Inflammatory macrophage treated with lipopolysaccharide for 1 hour (primary cell): ENCODE measurements at places on chromosomes 3 and 15.

DNA sequence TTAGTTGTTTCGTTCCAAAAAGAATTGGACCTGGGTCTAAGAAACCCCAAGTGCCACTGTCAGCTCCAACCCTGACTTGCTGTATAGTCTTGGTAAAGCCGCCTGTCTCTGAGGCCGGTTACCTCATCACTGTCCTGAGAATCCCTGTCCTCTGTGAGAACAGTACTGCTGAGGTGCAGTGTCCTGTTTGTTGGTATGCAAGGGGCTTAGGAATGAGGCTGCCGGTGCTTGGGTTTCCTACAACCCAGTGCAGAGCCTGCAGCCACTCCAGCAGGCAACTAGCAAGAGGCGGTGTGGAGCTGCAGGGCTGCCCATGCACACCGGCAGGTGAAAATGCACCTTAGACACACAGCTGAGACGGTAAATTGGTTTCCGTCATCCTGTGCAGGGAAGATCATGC, 52.0 kb upstream of the ATG7 start:
- no peak for DNase-seq

GRCh38 chr15:40305281-40305680, 2.5 kb downstream of the PLCB2 start:
- no peak for DNase-seq

GRCh38 chr3:143731320-143731719, 116.9 kb downstream of the SLC9A9 start:
- DNase-seq = no peak

DNA sequence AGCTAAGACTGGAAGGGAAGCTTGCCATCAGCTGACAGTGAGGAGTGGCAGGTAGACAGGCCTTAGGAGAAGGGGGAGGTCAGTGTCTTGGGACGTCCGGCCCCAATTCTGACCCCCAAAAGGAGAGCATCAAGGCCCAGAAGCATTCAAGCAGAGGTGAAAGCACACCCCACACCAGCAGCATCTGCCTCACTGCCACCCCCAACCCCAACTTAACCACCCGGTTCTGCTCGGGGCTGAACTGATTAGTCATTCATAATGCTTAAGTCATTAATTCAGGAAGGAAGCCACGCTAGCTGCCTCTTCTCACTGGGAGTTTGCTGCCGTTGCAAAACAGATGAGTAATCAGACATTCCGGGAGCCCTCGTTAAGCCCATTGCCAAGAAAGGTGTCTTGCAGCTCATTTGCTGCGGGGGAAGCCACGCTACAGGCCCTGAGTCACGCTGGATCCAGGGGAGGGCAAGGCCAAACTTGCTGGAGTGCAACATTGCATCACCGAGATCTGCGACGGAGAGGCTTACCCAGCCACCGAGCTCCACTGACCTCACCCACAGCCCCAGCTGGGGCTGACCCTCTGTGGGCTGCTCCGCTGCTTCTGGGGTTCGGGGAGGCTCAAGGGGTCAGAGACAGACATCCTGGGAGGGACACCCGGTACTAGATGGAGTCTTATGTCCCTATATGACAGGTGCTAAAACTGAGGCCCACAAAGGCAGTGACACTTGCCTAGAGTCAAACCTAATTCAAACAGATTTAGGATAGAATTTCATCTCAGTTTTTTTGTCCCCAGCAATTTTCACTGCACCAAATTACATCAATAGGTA, 46.4 kb upstream of the HES1 start:
- peak; percentile 98 for DNase-seq

DNA sequence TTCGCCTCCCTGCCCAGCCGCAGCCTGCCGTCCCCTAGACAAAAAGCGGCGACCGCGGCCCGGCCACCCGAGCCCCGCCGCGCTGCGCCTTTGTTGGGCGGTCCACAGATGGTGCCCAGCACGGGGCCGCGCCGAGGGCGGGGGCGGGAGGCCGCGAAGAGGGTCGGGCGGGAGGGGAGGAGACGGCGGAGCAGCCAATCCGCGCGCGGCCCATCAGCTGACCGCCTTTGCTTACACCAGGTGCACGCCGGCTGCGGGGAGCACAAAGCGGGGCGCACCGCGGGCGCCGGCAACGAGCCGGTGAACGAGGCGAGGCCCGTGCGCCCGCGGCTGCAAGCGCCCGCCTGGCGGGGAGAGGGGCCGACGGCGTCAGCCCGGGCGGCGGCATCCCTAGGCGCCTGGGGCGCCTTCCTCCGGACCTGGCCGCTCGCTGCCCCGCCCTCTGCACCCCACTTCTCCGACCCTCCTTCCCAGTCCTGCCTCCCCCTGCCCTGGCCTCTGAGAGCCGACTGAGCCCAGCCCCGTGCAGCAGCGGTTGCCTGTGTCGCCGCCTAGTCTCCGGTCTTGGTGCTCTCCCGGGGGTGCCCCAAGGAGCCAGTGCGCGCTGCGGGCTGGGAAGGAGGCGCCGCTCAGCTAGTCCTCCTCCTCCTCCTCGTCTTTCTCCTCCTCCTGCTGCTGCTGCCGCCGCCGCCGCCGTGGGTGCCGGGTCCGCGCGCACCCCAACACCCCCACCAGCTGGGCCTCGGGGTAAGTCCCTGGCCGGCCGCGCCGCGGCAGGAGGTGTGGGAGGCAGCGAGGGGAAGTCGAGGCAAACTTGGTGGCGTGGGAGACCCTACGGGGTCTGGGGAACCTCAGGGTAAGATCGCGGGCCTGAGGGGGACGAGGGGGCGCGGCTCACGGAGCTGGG, at the start of gene LRRN1:
TSS of gene LRRN1 (plus strand) at position 259 of the 907 bp plus-strand sequence. CDS start 45,211 bp downstream, outside the sequence.
- no peak for DNase-seq

GRCh38 chr3:194852831-194853508, 167.3 kb downstream of the FAM43A start:
- no peak for DNase-seq

GRCh38 chr15:73621286-73621826, 11.8 kb downstream of the NPTN start:
- DNase-seq = no peak

DNA sequence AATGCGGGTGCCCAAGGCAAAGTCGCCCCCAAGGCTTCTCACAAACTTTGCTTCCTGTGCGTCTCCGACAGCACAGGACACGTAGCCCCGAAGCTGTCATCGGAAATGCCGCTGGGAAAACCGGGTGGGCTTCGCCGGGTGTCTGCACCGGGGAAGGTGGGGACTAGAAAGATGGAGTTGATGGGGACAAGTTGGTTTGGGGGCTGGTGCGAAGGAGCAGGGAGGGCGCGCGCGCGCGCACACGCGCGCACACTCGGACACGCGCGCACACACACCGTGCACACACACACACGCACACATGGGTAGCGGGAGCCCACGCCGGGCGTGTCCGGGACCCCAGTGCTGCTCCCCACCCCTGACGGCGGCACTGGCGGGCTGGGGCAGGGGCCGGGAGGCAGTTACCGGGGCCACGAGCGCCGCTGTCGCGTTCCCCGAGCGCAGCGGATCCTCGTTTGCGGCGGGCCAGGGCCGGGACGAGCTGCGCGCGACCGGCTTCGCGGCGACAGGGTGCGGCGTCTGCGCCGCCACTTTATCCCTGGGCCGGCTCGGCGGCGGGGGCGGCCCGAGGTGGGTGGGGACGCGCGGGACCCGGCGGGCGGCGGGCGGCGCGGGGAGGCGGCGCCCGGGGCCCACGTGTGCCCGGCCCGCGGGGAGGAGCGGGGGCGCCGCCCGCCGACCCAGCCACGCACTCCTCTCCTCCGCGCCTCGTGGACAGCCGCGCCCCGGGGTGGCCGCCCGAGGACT, 539 bp upstream of the MGLL start:
- DNase-seq = peak; percentile 40

DNA sequence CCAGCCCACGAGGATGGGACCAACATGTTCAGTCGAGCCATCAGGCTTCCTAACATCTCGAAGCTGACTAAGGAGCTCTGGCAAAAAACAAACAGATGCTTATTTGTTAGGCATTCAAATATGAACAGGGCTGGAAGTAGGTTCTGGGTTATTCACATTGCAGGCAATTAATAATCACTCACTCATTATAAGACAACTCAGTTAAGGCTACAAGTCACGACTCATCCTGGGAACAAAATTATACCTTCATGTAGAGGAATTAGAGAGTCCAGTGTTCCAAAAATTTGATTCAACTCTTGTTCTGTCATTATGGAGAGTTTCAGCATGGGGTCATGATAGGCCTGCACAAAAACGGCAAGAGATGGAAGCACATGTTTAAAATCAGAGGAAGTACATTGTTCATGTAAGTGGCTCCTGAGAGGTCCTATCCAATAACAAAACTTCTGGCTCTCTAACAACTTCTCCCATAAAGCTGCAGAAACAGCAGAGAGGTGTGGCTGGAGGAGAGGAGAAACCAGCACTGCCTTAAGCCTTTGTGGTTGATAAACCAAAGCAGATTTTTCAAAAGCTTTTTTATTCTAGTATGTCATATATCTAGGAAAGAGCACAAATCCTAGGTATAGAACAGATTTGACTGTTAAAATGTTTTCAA, 50.6 kb downstream of the ARHGEF3 start:
- no peak for DNase-seq

GRCh38 chr3:21544076-21544462, 206.9 kb downstream of the ZNF385D start:
- DNase-seq = no peak

- no peak for DNase-seq
Measured at GRCh38 chr3:112005091-112005672, 6.5 kb downstream of the TAGLN3 start.

- DNase-seq = no peak
Measured at GRCh38 chr3:138066972-138067371, 48.4 kb downstream of the DZIP1L start.

GRCh38 chr3:154889227-154889634, 190.9 kb upstream of the MME start:
- no peak for DNase-seq

GRCh38 chr15:43071451-43071850, 34.4 kb downstream of the UBR1 start:
- DNase-seq = no peak

DNA sequence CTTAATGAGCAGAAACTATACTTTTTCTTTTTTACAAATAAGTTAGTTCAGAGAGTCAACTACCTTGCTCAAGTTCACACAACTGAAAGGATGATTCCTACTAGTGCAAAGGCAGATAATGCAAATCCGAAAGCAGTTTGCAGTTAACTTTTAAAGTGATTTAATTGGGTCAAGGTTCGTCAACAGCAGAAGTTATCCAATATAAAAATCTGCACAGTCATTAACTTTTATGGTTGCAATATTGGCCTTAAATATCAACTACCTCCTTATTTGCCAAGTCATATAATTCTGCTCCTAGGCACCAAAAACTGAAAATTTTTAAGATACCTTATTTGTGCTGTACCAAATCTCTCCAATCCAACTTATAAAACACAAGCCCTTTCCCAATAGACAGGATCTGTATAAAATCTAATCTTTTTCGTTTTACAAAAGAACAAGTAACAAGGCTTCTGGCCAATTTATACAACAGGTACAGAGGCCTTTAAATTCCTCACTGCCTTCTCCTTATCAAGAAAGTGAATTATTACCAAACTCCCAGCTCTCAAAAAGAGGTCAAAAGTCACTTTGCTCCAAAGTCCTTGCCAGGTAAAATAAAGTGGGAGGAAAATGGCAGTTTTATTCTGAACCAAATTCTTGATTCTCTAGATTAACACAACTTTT, 416.6 kb upstream of the NECTIN3 start:
- DNase-seq = no peak

- DNase-seq = no peak
Measured at GRCh38 chr3:111758642-111759041, 100.4 kb upstream of the PHLDB2 start.

DNA sequence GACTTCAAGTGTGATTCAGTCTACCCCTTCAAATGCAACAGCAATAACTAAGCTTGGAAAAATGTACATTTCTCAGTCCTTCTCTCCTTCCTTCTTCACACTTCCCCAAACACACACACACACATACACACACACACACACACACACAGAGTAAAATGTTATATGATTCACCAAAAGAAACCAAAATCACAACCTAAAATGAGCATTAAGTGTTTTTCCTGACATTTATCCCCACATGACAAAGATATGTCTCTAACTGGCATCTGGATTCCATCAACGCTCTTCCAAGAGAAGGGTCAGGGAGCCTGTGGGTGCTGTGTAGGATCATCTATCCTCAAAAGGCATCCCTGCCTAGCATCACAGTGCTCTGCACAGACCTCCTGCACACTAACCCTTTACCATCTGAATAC, 21.0 kb downstream of the PDZRN3 start:
- DNase-seq = no peak

DNA sequence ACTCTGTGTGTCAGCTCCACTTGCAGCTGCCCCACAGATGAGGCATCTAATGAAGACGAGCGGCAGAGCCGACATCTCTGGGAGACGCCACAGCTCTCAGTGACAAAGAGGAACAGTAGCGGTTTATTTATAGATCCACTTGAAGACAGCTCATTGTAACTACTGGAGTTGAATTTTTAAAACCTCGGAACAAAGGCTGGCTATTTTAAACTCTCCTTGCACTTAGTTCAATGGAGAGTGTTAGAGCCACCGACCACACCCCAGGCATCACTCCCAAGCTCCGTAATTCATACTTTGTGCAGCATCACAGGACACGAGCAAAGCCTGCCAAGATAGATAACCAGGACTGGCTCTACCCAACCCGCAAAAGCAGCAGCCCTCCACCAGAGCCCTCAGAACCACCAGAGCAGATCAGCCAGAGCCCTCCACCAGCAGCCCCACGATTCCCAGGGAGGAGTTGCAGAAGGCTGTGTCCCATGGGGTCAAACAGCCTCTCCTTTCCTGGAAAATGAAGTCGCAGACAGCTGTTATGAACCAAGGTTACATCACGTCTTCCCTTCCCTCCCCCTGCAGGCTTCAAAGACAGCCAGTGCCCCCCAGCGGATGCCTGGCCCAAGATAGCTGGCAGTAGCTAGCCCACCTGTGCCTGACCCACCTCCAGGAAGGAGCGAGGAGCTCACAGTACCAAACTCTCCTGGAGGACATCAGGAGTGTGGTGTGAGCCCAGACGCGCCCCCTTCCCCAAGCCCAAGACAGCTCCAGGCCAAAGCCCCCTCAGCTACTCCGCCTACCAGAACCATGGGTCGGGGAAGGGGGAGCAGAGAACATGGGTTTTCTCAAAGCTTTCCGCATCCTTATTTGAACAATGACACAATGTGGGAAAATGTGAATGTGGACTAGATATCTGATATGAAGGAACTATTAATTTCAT, 45.7 kb downstream of the POC1A start:
- no peak for DNase-seq

DNA sequence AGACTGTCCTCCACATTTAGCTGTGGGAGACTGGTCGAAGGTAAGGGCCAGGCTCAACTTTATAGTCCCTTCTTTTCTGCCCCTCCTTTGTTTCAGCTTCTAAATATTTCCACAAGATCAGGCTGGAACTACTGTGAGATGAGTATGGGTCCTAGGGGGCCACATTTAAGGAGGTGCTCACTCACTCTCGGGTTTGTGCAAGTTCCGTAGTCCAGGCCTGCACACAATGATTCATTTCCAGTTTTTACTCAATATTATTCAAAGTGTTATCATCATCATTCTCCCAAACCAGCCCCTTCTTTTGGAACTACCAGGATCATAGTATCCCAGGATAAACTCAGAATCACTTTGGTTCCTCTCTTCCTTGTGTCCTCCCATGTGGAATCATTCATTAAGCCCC, 289.1 kb downstream of the ADAMTSL3 start:
- DNase-seq = no peak

DNA sequence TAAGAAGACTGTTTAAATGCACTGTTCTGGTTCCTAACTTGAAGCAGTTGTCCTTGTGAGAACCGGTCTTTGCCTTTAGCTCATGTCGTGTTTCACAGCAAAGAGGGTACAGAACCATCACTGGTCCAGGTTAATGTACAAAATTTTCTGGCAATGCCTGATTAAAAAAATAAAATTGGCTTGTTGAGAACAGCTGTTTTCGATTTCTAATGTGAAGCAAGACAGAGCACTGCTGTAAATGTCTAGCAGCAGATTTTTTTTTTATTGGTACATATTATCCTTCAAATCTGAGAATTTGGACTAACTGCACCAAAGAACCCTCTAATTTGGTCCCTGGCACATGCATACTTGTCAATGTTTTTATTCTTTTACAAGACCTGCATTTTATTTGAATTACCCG, 103.3 kb downstream of the STT3B start:
- DNase-seq = no peak
